Activated T-cell treated with anti-CD3 and anti-CD28 coated beads, Interleukin-2, amount 50 U/mL, for 72 hours (primary cell): ENCODE measurements at places on chromosomes 2 and 18.

DNA sequence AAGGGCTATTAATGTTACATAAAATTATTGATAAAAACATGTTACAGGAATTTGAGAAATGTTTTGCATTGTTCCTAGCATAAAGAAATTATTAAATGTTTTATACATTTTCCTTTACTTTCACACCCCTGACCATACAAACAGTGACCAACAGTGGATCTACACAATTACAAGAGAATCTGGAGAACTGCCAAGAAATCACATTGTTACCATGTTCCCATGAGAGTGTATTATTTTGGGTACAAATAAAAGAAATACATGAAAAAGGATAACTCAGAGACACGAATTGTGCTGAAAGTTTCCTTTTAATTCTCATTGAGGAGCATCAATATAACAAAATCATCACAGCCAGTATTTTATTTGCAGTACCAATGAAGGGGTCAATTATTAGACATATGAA lies 150.1 kb downstream of the WDPCP start:
- no peak for DNase-seq

GRCh38 chr2:215171151-215171550 lies 32.7 kb upstream of the ABCA12 start:
- no peak for DNase-seq

- no peak for DNase-seq
These were observed 68.4 kb downstream of the PARD3B start for GRCh38 chr2:204613635-204614034.

DNA sequence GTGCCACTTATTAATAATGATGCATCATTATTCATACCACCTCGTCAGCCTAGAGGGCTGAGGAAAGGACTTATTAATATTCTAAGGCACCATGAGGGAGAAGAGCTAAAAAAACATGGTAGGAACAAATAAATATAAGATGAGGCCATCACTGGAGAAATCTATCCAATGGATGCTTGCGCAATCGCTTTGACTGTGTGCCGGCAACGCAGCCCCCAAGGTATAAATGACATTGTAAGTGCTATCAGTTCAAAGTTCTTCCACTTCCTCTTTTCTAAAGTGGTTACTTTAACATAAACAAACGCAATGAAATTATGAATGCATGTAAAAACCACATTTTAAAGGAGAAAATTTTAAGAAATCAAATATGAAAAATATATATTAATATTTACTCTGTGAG lies 164.6 kb downstream of the EIPR1 start:
- DNase-seq: no peak

DNA sequence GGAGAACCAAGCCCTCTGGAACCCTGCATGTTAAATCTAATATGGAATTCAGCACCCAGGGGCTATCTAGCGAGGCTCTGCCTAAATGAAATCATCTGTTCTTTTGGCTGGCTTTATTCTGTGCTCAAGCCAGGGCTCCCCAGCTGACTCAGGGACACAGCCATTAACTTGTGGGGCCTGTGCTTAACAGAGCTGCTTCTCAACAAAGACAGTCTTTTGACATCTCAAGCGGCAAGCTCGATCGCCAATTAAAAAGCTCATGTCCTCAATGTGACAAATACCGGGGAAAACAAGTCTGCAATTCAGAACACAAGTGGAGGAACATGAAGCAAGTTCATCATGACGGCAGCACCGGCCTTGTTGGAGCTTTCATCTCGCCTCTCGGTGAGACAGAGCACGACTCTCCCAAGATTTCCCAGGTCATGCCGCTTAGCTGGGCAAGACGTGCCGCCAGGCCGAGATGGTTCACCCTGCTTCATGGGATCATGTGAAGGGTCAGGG lies 64.9 kb downstream of the KLHL29 start:
- no peak for DNase-seq

DNA sequence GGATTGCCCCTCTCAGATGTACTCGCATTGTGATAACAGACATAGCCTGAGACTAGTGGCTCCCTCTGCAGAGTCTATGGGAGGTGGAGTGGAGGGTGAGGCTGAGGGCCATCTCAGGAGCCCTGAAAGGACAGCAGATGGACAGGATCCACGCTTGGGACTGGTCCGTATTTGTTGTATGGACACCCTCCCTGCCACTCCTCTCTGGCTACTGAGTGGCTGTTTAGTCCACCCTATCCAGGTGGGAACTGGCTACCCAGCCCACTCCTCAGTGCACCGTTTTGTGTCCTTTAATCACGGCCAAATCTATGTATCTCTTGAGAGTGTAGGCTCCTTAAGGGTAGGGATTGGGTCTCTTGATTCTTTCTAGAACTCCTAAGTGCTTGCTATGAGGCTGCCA lies 4.5 kb upstream of the GLI2 start:
- no peak for DNase-seq

- DNase-seq: no peak
These were observed 850.7 kb downstream of the NRXN1 start for GRCh38 chr2:50181212-50181611.

DNA sequence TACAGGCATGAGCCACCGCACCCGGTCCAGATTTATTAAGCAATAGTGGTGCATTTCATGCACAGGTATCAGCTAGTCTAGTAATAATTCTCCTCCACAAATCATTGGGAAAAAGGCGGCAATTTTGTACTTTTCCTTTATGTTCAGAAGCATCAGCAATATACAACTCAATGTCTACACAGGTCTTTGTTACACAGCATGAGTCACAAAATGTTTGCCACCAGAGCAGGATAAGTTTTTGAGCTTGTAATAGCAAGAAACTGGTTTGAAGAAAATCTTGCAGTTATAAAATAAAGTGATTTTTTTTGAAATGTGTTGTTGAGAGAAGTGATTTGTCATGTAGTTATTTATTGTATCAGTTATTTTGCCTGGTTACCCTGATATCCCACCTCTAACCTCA lies 4.8 kb upstream of the ITPRIPL1 start:
- no peak for DNase-seq
